ENCODE measurements at places on chromosomes 6 and 20.

GRCh38 chr6:20028562-20028961, 183.7 kb downstream of the MBOAT1 start:
- no peak for DNase-seq

DNA sequence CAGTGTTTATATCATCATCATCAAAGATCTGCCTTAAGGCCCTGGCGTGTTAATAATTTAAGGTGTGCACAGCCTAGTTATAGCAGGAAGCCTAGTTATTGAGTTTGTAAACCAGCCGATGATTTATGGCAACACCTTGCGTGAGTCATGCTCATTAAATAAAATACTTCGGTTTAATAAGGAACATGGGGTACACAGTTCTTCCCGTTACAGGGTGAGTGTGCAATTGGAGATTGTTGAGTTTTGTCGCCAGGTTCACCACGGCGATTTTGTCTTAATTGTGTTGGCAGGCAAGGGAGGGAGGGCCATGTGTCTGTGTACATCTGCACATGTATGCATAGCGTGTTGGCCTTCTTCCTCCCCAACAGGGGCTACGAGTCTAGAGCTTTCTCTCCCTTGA, 104.0 kb downstream of the TFAP2A start:
- no peak for DNase-seq

DNA sequence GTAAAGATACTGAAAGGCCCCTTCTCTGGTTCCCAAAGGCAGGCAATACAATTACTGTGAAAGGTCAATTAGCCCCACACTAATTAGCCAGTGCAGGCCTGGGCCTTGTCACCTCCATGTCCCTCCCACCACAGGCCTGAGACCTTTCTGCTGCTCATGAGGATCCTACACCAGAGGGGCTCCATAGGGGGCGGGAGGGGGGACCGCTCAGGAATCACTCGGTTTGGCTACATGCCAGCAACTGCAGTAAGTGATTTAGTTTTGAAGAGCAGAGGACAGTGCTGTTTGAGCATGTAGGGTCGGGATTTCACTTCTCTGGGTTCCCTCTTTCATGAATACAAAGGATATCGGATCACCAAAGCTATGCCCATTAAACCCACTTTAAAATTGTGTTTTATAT, 455.6 kb downstream of the PRKN start:
- DNase-seq = no peak

GRCh38 chr20:48148916-48149672, 363.8 kb upstream of the SULF2 start:
- DNase-seq = no peak

DNA sequence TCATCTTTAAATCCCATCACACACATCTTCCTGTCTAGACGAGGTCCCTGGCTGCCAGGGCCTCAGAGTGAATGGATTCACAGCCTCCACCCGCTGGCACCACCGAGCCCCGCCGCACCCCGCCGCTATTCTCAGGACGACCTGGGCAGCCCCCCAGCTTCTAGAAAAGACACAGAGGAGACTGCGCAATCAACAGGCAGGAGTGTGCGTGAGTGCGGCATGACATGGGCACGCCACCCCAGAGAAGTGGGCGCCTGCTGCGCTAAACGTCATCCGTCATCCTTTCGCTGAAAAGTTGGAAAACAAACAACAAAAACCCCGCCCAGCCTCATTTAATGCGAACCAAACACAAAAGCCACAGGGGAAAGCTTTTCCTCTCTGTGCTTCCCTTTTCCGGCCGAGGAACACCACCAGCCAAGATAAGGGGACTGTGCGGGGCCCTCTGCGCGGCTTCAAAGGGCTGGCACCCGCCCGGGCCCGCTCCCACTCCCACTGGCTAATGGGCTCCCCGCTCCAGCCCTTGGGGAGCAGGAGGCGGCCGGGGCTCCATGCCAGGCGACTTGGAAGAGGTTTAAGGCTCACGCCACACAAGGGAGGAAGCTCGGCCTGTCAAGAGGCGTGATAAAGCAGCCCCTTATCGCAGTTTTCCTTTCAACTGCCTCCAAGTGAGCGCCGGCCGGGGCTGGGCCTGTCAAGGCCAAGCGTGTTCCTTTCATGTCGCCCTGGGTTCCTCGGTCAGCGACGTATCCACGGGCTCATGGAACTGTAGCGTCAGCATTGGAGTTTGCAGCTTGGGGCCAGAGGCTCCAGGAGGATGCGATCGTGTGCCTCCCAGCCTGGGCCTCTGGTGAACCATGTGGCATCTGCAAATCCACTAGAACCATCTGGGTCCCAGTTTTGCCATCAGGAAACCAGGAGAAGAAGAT, 50.1 kb downstream of the NFATC2 start:
- no peak for DNase-seq

DNA sequence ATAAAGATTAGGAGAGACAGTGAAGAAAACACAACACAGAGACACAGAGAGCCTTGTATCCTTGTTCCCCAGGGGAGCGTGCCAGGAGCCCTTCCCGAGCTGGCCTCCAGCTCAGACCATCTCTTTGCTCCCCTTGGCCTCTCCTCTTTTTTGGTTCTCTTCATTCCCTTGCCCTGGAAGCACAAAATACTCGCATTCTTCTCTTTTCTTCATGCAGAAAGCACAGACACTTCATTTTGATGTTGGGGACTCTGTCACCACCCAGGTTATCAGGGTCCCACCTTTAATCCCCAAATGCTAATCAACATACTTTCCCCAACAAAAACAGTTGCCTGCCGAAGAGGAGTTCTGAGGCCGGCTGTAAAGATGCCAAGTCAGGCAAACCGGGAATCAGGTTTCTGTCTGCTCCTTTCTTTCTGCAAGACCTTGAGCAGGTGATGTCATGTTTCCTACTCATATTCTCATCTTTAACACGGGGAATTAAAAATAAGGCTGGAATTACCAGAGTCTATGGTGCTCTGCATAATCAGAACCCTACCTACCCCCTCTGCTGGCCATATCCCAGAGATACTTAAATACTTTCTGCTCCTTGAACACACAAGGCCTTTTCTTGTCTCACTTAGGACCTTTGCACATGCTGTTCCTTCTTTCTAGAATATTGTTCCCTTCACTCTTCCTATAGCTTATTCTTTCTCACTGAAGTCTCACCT, 21.7 kb downstream of the TGM6 start:
- no peak for DNase-seq

DNA sequence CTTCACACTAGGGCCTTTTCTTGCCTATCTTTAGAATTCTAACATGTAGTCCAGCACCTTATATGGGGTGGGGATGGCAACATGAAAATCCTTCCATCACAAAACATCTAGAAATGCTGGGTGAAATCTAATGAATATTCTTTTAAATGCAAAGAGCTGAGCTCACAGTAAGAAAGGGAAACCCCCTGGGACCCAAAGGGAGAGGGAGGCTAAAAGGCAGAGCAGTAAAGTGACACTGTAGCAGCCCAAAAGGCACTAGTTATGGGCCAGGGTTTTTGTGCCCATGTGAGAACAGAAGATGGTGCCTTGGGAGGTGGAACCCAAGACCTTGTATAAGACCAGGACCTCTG, 66.7 kb downstream of the TRAM2 start:
- no peak for DNase-seq

DNA sequence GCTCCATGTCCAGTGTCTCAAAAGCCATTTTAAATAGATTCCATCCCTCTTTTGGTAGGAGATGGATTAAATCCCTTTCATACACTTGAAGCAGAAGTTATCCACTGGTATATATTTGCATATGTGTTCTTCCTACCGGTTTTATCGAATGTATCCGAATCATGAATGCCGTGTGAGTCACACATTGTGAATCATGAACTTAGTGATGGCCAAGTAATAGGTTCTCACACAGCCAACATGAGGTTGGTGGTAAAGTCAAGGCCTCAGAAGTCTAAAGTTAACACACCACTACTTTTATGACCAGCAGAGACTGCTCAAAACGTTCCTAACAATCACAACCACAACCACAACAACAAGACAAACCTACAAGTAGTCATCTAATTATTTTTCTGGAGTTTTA, 345.5 kb downstream of the THBS2 start:
- DNase-seq = no peak

- no peak for DNase-seq
Observed at GRCh38 chr6:129890164-129890563, 29.0 kb upstream of the TMEM244 start.

GRCh38 chr6:17945575-17945974, 41.9 kb downstream of the KIF13A start:
- no peak for DNase-seq

- DNase-seq = no peak
Observed at GRCh38 chr20:51634877-51635276, 92.4 kb upstream of the NFATC2 start.

DNA sequence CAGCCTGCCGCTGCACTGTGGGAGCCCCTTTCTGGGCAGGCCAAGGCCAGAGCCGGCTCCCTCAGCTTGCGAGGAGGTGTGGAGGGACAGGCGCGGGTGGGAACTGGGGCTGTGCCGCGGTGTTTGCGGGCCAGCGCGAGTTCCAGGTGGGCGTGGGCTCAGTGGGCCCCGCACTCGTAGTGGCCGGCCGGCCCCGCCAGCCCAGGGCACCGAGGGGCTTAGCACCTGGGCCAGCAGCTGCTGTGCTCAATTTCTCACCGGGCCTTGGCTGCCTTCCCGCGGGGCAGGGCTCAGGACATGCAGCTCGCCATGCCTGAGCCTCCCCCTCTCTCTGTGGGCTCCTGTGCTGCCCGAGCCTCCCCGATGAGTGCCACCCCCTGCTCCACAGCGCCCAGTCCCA, 388.1 kb downstream of the PHF3 start:
- no peak for DNase-seq

- no peak for DNase-seq
Observed at GRCh38 chr20:884983-885952, 30.9 kb downstream of the ANGPT4 start.
